Psoas muscle (tissue), 8 donors: ENCODE measurements at places on chromosomes 11 and 22. TPM values are rescaled to one million over a fixed set of nuclear protein-coding genes. Genes with fewer than 3 reads are reported as not detected.

ACCS gene
- 5.9 TPM for polyA plus RNA-seq

DNA sequence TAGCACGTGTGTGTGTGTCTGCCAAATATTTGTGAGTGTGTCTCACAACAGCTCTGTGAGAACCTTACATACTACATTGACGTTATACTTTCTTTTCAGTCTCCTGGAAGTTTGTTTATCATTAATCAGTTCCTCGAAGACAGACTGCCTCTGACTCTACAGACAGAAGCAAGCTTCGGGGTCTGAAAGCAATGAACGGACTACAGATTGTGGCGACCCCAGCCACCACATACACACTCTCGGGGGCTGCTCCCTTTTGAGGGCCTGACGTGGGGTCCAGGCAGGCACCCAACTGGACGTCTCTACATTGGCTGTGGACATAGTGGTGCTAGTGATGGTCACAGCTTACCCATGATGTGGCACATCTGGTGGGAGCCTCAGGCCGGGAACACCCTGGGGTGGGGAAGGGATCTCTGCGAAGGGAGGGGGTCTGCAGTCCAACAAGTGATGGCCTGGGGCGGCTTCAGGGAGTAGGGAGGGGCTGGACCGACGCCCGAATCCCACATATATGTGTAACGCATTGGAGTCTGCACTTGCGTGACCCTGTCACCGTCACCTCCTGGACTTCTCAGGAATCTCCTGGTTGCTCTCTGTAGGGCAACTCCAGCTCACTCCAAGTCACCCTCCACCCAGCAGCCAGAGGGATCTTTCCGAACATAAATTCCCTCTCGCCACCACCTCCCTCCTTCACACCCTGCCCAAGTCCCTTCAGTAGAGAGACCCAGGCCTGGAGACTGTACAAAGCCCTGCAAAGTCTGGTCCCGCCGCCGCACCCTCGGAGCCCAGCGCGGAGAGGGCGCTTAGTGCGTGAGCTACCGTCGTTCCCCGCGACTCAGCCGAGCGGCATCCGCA is 30.4 kb upstream of the TRIM29 start:
- no peak for DNase-seq

- DNase-seq, result no peak
These were observed 396.7 kb downstream of the BUD13 start for GRCh38 chr11:116376054-116376453.

DDX25 gene
- 0.01 TPM for polyA plus RNA-seq

GRCh38 chr11:54558407-54558806 is 45.4 kb downstream of the OR4C46 start:
- no peak for DNase-seq
